ENCODE measurements at places on chromosomes 2 and 18. TPM values are rescaled to one million over a fixed set of nuclear protein-coding genes. Genes with fewer than 3 reads are reported as not detected.
A peak's percentile ranks its signal among the peaks of the same experiment; 100 is the strongest.

DNA sequence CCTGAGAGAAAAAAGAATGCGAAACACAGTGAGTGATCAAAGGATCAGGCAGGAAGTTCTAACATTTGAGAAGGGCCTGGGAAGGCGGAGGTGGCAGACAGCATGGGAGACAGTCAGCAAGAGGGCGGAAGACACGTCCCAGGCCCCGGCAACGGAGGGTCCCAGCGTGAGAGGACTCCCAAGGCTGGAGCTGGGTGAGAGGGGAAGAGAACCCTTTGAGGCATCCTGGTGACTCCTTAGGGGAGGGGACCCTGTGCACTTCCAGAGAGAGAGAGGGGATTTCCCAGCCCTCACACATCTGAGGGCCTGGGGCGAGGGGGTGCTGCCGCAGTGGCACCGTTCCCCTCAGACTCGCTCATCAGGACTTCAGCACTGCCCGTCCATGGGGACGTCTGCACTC lies 133.4 kb downstream of the RTP5 start:
- H3K4me3 ChIP-seq: no peak overlapping the region
- peaks cover 7% of the 10 kb centered on the region for H3K27me3 ChIP-seq
- H3K36me3 ChIP-seq: no peaks in the 10 kb centered on the region
- H3K27ac ChIP-seq: no peak overlapping the region
- no peaks in the 10 kb centered on the region for H3K4me1 ChIP-seq

- H3K4me3 ChIP-seq: no peak overlapping the region
- H3K27me3 ChIP-seq: peaks cover 36% of the 10 kb centered on the region
- no peaks in the 10 kb centered on the region for H3K36me3 ChIP-seq
- no peaks in the 10 kb centered on the region for H3K4me1 ChIP-seq
Observed at GRCh38 chr2:178718283-178718682, 88.9 kb downstream of the TTN start.

DNA sequence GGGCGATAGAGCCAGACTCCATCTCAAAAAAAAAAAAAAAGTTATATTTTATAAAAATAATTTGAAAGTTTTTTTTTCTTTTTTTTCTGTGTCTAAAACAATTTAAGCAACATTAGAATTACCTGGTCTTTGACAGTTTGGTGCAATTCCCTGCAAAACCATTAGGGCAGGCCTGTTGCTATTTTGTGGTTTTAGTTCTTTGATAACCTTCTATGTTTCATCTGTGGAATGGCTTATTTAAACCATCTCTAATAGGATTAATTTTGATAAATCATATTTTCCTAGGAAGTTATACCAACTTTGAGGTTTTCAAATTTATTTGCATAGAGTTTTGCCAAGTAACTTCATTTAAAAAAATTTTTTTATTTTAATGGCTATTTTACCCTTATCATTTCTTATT lies 141.2 kb upstream of the TWIST2 start:
- no peak overlapping the region for H3K27ac ChIP-seq
- H3K27me3 ChIP-seq: no peaks in the 10 kb centered on the region
- DNase-seq: no peak
- no peaks in the 10 kb centered on the region for H3K36me3 ChIP-seq

DNA sequence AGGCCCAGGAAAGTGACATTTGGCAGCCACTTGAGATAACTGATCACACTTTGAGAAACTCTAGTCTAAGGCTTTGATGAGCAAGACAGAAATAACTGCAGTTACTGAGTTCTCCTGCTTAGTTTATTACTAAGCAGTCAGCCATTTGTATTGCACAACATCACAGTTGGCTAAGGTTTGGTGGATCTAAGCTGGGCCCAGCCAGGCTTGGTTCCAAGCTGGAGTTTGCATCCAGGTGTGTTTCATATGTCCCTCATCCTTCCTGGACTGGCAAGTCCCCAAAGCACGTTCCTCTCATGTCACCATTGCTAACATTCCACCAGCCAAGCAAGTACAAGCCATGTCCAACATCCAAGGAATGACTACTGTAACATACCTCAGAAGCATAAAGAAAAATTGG lies 71.3 kb upstream of the ZNF532 start:
- no peak overlapping the region for H3K4me3 ChIP-seq
- no peaks in the 10 kb centered on the region for H3K27me3 ChIP-seq
- peaks cover 20% of the 10 kb centered on the region for H3K4me1 ChIP-seq
- H3K36me3 ChIP-seq: no peaks in the 10 kb centered on the region
- H3K27ac ChIP-seq: peak overlapping the region; percentile 29

- no peak for DNase-seq
- H3K27me3 ChIP-seq: no peaks in the 10 kb centered on the region
- no peaks in the 10 kb centered on the region for H3K36me3 ChIP-seq
- peaks cover 26% of the 10 kb centered on the region for H3K4me1 ChIP-seq
- H3K27ac ChIP-seq: no peak overlapping the region
Observed at GRCh38 chr2:173934895-173935294, 30.3 kb downstream of the SP3 start.

- no peaks in the 10 kb centered on the region for H3K27me3 ChIP-seq
- DNase-seq: no peak
- H3K4me1 ChIP-seq: no peaks in the 10 kb centered on the region
- no peaks in the 10 kb centered on the region for H3K36me3 ChIP-seq
- H3K4me3 ChIP-seq: no peak overlapping the region
Observed at GRCh38 chr18:29326214-29326613, 1149.3 kb upstream of the CDH2 start.

- peaks cover 11% of the 10 kb centered on the region for H3K4me1 ChIP-seq
- no peak overlapping the region for H3K27ac ChIP-seq
- no peak for DNase-seq
Observed at GRCh38 chr18:62741118-62741566, 25.8 kb downstream of the PHLPP1 start.

GRCh38 chr2:241081190-241081642 lies 20.9 kb downstream of the MTERF4 start:
- H3K27ac ChIP-seq: no peak overlapping the region
- DNase-seq: no peak

DNA sequence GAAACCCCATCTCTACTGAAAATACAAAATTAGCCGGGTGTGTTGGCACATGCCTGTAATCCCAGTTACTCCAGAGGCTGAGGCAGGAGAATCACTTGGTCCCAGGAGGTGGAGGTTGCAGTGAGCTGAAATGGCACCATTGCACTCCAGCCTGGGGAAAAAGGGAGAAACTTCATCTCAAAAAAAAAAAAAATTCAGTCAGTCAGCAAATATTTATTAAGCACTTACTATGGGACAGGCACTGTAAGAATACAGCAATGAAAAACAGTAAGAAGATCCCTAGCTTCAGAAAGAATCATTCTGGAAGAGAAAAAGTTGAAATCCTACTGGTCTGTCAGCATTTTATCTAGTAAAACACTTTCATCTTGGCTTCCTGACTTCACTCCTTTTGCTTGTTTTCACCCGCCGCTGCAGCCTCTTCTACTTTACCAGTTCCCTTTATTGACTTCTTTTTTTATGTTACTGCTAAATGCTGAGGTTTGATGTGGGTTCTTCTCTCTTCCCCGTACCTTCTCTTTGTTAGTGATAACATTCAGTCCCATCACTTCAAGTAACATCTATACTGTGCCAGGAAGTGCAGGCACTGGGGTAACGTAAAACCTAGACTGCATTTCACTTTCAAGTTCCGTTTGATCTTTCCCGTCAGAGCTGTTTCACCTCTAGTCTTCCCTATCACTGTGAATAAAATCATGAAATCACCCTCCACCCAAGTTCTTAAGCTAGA lies 10.8 kb upstream of the TAF4B start:
- H3K4me1 ChIP-seq: no peaks in the 10 kb centered on the region
- H3K27me3 ChIP-seq: no peaks in the 10 kb centered on the region
- H3K36me3 ChIP-seq: no peaks in the 10 kb centered on the region
- H3K27ac ChIP-seq: no peak overlapping the region
- no peak for DNase-seq

GRCh38 chr2:16568998-16569784 lies 96.4 kb downstream of the CYRIA start:
- H3K4me1 ChIP-seq: no peaks in the 10 kb centered on the region
- H3K27ac ChIP-seq: no peak overlapping the region
- DNase-seq: no peak
- no peaks in the 10 kb centered on the region for H3K27me3 ChIP-seq

GRCh38 chr2:153891051-153891450 lies 19.3 kb downstream of the GALNT13 start:
- no peaks in the 10 kb centered on the region for H3K27me3 ChIP-seq
- no peak for DNase-seq
- H3K4me1 ChIP-seq: no peaks in the 10 kb centered on the region
- H3K4me3 ChIP-seq: no peak overlapping the region
- H3K36me3 ChIP-seq: no peaks in the 10 kb centered on the region

DNA sequence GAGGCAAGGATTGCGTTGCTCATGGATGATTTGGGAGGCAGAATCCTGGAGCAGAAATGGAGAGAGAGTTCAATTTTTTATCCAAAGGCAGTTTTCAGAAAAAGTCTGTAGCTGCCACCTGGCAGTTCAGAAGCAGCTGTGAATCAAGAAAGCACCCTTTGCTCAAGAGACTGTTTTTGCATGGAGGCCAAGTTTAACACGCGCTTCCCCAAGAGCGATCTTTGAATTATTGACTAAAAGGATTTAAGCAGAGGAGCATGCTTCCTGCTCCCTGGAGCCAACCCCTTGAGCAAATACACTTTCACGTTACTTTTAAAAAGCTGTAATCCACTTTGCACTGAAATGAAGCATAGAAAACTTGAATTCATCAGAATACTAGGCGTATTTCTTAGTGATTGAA lies 252.4 kb downstream of the RNF144A start:
- no peak overlapping the region for H3K4me3 ChIP-seq
- H3K27me3 ChIP-seq: no peaks in the 10 kb centered on the region
- H3K36me3 ChIP-seq: no peaks in the 10 kb centered on the region

- H3K36me3 ChIP-seq: no peaks in the 10 kb centered on the region
- no peaks in the 10 kb centered on the region for H3K4me1 ChIP-seq
- no peak for DNase-seq
Observed at GRCh38 chr18:35572644-35573043, 8.9 kb upstream of the GALNT1 start.

DNA sequence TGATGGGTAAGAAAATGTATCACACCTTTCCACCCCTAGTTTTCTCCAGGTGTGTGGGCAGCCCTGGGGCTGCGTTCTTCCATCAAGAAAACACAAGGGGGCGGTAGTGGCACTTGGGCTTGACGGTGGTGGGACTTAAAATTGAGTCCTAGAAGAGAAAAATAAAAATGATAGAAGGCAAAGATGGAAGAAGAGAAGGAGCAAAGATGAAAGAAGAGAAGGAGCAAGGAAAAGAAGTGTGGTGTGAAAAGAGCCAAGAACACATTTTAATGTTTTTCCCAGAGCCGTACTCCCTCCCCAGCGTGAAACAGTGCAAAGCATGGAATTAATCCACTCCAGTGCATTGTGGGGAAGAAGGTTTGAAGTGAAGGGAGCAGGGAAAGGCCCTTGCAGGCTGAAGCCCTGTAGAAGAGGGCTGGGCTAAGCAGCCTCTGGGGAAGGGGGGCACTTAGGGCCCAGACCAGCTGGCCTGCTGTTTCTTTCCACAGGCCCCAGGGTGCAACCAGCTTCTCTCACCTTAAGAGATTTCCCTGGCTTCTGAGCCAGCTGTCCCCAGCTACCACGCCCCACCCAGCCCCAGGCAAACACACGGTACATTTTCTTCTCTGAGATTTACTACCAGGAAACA lies 256.8 kb downstream of the RNF152 start:
- DNase-seq: no peak
- H3K27me3 ChIP-seq: no peaks in the 10 kb centered on the region
- H3K4me3 ChIP-seq: no peak overlapping the region
- H3K27ac ChIP-seq: no peak overlapping the region

- H3K4me3 ChIP-seq: no peak overlapping the region
- peak overlapping the region; percentile 85 for H3K27ac ChIP-seq
- DNase-seq: no peak
- H3K4me1 ChIP-seq: peaks cover 41% of the 10 kb centered on the region
Observed at GRCh38 chr2:181780047-181780651, 99.8 kb upstream of the NEUROD1 start.

- no peak overlapping the region for H3K4me3 ChIP-seq
- H3K36me3 ChIP-seq: no peaks in the 10 kb centered on the region
- no peaks in the 10 kb centered on the region for H3K27me3 ChIP-seq
- H3K4me1 ChIP-seq: no peaks in the 10 kb centered on the region
- H3K27ac ChIP-seq: no peak overlapping the region
Observed at GRCh38 chr2:177123048-177123447, 89.5 kb upstream of the HNRNPA3 start.

- no peak overlapping the region for H3K4me3 ChIP-seq
- no peaks in the 10 kb centered on the region for H3K4me1 ChIP-seq
- no peak overlapping the region for H3K27ac ChIP-seq
- no peak for DNase-seq
Observed at GRCh38 chr2:217797661-217798069, 205.1 kb downstream of the TNS1 start.

- H3K27me3 ChIP-seq: peaks cover 7% of the 10 kb centered on the region
- H3K36me3 ChIP-seq: no peaks in the 10 kb centered on the region
Observed at GRCh38 chr2:158845859-158846258, 50.7 kb downstream of the DAPL1 start.

- H3K27me3 ChIP-seq: no peaks in the 10 kb centered on the region
- no peak overlapping the region for H3K27ac ChIP-seq
- no peaks in the 10 kb centered on the region for H3K36me3 ChIP-seq
- H3K4me3 ChIP-seq: no peak overlapping the region
Observed at GRCh38 chr2:168703926-168704325, 98.5 kb upstream of the NOSTRIN start.

DNA sequence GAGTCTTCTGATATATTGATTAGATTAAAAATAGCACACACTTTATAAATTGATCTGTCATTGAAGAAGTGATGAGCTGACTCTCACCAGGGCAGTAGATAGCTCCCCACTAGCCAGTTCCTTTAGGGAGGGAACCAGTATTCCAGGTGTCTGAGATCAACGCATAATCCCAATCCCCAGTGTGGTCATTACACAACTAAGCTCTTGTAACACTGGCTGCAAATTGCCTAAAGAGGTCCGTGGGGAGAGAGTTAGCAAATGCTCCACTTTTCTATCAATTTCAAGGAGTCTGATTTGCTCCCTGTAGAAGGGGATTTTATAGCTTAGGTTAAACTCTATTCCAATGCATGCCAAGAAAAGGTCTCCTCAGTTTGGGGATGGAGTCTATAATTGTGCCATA lies 7.7 kb downstream of the SLC14A1 start:
- peak overlapping the region; percentile 44 for H3K27ac ChIP-seq
- H3K36me3 ChIP-seq: no peaks in the 10 kb centered on the region
- peaks cover 2% of the 10 kb centered on the region for H3K4me1 ChIP-seq
- H3K4me3 ChIP-seq: no peak overlapping the region
- DNase-seq: no peak

GRCh38 chr2:12686708-12687283 lies 29.9 kb upstream of the TRIB2 start:
- H3K27ac ChIP-seq: no peak overlapping the region
- no peaks in the 10 kb centered on the region for H3K27me3 ChIP-seq
- no peak overlapping the region for H3K4me3 ChIP-seq
- peaks cover 5% of the 10 kb centered on the region for H3K4me1 ChIP-seq
- DNase-seq: no peak
- no peaks in the 10 kb centered on the region for H3K36me3 ChIP-seq

- H3K27me3 ChIP-seq: no peaks in the 10 kb centered on the region
- H3K27ac ChIP-seq: no peak overlapping the region
- no peak for DNase-seq
- H3K4me1 ChIP-seq: no peaks in the 10 kb centered on the region
Observed at GRCh38 chr2:71348302-71348701, 16.7 kb downstream of the ZNF638 start.

Gene CDH2
- 42.3 TPM for total RNA-seq

Gene DCDC2C
- not detected for total RNA-seq

Gene CAD
- total RNA-seq: 76.7 TPM

Gene KHK
- 1.5 TPM for total RNA-seq

Gene CPLX4
- not detected for total RNA-seq

Gene C2orf66
- total RNA-seq: 0.33 TPM

Gene TLX2
- total RNA-seq: not detected

Gene ABCG5
- total RNA-seq: 0.05 TPM
